ENCODE measurements at places on chromosomes 16 and 17. TPM values are rescaled to one million over a fixed set of nuclear protein-coding genes. Genes with fewer than 3 reads are reported as not detected.
A peak's percentile ranks its signal among the peaks of the same experiment; 100 is the strongest.

WNT9B gene
- total RNA-seq: not detected

GRB7 gene
- total RNA-seq: 2.8 TPM

GRCh38 chr16:4767872-4768548 lies 1.0 kb upstream of the ZNF500 start:
- H3K4me1 ChIP-seq: peaks cover 18% of the 10 kb centered on the region
- H3K27ac ChIP-seq: peak overlapping the region; percentile 97
- H3K4me3 ChIP-seq: peak overlapping the region; percentile 94
- no peaks in the 10 kb centered on the region for H3K36me3 ChIP-seq
- DNase-seq: no peak

DNA sequence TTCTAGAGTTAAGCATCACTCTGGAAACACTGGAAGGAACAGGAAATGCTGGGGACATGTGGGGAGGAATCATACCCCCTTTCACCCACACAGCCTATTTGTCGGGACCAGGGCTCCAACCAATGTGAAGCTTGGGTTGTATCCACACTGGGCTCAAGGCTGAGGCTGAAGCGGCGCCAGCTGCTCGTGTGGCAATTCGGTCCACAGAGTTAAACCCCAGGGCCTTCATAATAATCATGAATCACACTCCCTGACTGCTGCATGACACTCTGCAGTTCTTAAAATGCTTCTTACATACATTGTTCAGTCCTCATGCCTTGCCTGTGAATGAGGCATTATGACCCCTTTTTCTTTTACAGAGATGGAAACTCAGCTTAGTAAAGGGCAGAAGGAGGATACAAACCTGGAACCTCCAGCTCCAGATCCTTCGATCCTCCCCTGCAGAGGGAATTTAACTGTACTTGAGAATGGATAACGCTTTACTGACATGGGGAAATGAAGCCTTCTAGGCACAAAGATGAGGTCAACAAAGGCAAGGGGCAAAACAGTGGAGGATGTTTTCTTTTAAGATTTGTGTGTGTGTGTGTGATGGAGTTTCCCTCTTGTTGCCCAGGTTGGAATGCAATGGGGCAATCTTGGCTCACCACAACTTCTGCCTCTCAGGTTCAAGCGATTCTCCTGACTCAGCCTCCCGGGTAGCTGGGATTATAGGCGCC lies 72.7 kb downstream of the SOX9 start:
- H3K27me3 ChIP-seq: no peaks in the 10 kb centered on the region
- H3K4me1 ChIP-seq: no peaks in the 10 kb centered on the region
- DNase-seq: no peak

DNA sequence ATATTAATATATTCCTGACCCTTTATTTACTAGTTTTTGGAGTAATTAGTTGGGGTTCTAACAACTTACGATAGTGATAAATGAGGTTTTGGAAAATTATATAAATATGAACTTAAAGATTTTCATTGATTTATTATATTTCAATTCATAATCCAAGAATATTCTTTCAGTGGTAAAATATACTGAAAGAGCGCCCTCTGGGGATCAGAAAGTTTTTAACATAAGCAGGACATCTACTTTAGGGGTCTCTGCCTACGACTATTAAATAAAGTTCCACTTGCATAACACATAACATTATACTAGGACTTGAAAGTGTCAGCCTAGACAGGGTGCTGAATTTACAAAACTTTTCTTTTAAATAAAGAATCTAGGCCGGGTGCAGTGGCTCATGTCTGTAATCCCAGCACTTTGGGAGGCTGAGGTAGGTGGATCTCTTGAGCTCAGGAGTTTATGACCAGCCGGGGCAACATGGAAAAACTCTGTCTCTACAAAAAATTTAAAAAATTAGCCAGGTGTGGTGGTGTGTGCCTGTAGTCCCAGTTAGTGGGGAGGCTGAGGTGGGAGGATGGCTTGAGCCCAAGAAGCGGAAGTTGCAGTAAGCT lies 15.6 kb downstream of the RFWD3 start:
- H3K4me3 ChIP-seq: no peak overlapping the region
- DNase-seq: no peak
- no peak overlapping the region for H3K27ac ChIP-seq
- H3K4me1 ChIP-seq: no peaks in the 10 kb centered on the region
- no peaks in the 10 kb centered on the region for H3K27me3 ChIP-seq

MT1F gene
- total RNA-seq: 2.1 TPM

- H3K27ac ChIP-seq: no peak overlapping the region
- no peak overlapping the region for H3K4me3 ChIP-seq
- H3K4me1 ChIP-seq: no peaks in the 10 kb centered on the region
- H3K36me3 ChIP-seq: no peaks in the 10 kb centered on the region
- DNase-seq: no peak
Measured at GRCh38 chr16:66065925-66066324, 300.6 kb upstream of the CDH5 start.

GRCh38 chr17:78276098-78276887 lies 44.9 kb downstream of the TMEM235 start:
- no peaks in the 10 kb centered on the region for H3K36me3 ChIP-seq
- no peaks in the 10 kb centered on the region for H3K27me3 ChIP-seq
- no peak overlapping the region for H3K4me3 ChIP-seq
- H3K27ac ChIP-seq: no peak overlapping the region
- peaks cover 8% of the 10 kb centered on the region for H3K4me1 ChIP-seq

DNA sequence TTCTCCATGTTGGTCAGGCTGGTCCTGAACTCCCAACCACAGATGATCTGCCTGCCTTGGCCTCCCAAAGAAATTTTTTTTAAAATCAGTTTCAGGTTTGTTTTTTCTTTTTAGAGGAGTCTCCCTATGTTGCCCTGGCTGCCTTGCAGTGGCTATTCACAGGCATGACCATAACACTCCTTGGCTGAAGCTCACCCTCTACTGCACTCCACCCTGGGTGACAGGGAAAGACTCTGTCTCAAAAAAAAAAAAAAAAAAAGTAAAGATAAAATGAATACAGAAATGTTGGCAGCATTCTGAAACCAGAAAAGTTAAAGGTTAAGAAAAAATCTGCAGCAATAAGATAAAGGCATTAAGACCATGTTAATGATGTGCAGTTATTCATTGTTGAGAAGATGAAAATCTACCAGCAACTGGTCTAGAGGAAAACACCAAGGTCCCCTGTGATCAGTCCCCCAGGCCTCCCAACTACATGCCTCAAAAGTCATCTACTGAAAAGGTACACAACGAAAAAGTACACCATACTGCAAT lies 15.1 kb downstream of the YWHAE start:
- H3K27ac ChIP-seq: no peak overlapping the region
- DNase-seq: no peak
- no peaks in the 10 kb centered on the region for H3K27me3 ChIP-seq
- peaks cover 35% of the 10 kb centered on the region for H3K4me1 ChIP-seq

OR1D2 gene
- total RNA-seq: not detected

SEC14L1 gene
- total RNA-seq: 279 TPM

- no peaks in the 10 kb centered on the region for H3K27me3 ChIP-seq
- DNase-seq: no peak
- no peaks in the 10 kb centered on the region for H3K36me3 ChIP-seq
- peaks cover 32% of the 10 kb centered on the region for H3K4me1 ChIP-seq
- peak overlapping the region; percentile 75 for H3K27ac ChIP-seq
Measured at GRCh38 chr17:62626719-62627218, 701 bp upstream of the MRC2 start.

Data from Panc1 (cell line).